ENCODE measurements at places on chromosomes 1 and 21.

- no peak for DNase-seq
These were observed 38.4 kb upstream of the ASB17 start for GRCh38 chr1:75970631-75971030.

DNA sequence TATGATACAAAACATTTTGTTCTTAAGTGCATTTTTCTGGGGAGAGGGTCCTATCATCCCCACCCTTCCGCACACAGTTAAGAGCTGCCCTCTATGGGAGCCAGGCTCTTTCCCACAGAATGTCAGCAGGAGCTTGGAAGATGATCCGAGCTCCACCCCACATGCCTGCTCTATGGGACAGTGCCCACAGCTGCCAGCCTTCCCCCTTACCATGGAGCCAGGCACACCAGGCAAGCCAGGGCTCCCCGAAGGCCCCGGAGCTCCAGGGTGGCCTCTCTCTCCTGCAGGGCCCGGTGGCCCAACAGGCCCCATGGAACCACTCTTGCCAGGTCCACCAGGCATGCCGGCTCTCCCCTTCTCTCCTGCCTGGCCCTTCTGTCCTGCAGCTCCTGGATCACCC lies 10.4 kb upstream of the PEF1 start:
- DNase-seq: no peak

DNA sequence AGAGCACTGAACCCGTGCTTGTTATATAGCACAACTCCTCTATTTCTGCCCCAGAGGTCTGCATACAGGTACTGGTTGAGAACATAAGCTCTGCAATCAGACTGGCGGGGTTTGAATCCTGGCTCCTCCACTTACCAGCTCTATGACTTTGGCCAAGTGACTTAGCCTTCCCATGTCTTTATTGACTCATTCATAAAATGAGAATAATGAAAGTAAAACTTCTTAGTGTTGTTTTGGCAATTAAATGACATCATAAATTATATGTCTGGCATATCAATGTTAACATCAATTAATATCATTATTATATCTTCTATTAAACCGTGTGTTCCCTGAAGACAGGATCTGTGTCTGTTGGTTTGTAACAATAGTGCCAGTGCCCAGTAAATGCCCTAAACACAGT lies 4.3 kb downstream of the INKA2 start:
- DNase-seq: no peak

DNA sequence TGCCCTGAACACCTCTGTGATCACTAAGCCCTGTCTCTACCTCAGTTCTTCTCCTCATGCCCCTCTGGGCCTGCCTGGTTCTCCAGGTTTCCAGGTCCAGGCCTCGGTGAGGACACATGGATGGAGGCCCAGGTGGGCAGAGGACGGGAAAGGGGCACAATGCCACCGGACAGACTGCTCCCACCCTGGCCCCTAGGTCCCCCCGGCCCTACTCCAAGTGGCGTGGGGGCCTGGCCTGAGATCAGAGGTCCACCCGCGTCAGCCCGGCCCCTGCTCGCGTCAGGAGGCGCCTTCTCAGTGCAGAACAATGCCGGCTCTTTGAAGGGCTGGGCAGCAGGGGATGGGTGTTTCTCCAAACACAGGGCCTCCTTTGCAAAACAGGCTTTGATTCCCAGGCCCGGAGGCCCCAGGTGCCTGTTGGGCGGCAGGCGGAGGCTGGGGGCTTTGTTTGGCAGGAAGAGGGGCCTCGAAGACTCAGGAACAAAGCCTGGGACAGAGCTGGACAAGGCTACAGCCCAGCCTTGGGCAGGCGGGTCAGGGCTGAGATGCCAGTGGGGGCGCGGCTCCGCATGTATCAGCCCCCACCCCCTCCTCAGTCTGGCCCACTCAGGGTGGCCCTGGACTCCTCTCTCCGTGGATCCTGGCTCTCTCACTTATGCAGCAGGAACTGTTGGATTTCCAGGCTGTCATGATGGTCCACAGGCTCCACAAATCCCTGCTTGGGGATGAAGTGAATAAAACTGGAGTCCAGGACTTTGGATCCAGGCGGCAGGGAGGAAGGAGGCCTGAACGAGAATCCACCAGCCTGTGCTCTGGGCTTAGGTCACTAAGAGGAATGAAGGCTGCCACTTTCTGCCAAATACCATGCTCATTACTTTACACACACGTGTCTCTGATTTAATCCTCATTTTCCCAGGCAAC lies 77.4 kb upstream of the SLC2A1 start:
- DNase-seq: no peak

DNA sequence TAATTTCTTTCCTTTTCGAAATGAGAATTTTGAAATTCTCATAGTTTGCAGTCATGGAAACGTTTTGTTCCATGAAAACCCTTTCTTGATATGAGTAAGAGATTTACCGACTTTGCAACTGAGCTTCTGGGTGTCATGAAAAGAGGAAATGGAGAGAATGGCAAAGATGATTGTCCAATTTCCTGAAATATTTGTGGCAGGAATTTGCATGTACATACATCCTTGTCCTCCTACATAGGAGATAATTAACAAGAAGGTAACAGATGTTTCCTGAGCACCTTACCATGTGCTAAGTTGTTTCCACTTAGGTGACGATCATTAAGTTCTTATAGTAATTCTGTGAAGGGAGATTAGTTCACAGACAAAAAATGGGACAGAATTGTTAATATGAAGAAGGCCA lies 170.7 kb downstream of the NEGR1 start:
- DNase-seq: no peak

- no peak for DNase-seq
These were observed 688 bp downstream of the SCAMP3 start for GRCh38 chr1:155261493-155261851.

GRCh38 chr1:154481053-154481452 lies 21.0 kb upstream of the TDRD10 start:
- no peak for DNase-seq

DNA sequence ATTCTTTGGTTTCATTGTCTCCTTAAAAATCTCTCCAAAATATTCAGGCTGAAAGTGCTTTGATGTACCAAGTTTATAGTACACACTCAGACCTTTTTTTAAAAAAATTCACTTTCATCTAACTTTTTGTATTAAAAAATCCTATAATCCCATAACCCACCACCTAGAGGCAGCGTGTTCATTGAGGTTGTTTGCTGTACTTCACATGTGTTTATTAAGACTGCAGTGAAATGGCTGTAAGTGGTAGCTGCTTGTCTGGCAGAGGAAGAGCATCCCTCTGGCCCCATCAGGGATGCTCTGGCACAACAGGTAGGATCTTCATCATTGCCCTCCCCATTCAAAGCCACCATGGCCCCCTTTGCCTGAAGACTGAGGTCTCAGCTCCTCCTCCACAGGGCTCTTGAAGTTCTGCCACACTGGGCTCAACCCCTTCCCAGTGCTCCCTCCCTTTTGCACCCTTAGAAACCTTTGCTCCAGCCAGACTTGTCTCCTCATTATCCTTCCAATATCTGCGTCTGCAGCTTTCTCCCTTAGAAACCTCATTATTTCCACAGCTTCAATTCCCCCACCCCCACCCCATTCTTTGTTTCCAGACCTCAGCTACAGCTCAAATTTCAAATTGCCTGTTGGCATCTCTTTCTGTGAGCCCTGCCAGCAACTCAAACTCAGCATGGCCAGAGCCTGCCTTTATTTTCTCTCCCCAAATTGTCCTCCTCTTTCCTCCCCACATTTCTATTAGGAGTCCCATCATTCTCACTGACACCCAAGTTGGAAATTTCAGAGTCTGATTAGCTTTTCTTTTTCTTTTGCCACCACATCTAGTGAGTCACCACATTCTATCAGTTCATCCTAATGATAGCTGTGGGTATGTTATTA lies 369.6 kb upstream of the USP24 start:
- DNase-seq: no peak

- no peak for DNase-seq
These were observed 257.0 kb upstream of the TMEM51 start for GRCh38 chr1:14896381-14897079.

- peak; percentile 80 for DNase-seq
These were observed 96.6 kb downstream of the FGGY start for GRCh38 chr1:59393211-59394180.

DNA sequence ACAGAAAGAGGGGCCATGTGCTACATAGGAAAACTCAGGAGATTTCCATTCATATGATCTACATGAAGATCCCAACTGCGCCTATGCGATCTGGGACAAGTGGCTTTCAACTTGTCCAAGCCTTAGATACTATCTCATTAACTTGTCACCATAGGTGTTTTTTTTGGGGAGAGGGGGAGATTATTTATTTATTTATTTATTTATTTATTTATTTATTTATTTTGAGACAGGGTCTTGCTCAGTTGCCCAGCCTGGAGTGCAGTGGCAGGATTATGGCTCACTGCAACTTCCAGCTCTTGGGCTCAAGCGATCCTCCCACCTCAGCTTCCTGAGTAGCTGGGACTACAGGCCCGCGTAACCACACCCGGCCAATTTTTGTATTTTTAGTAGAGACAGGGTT lies 11.3 kb downstream of the FABP3 start:
- no peak for DNase-seq

DNA sequence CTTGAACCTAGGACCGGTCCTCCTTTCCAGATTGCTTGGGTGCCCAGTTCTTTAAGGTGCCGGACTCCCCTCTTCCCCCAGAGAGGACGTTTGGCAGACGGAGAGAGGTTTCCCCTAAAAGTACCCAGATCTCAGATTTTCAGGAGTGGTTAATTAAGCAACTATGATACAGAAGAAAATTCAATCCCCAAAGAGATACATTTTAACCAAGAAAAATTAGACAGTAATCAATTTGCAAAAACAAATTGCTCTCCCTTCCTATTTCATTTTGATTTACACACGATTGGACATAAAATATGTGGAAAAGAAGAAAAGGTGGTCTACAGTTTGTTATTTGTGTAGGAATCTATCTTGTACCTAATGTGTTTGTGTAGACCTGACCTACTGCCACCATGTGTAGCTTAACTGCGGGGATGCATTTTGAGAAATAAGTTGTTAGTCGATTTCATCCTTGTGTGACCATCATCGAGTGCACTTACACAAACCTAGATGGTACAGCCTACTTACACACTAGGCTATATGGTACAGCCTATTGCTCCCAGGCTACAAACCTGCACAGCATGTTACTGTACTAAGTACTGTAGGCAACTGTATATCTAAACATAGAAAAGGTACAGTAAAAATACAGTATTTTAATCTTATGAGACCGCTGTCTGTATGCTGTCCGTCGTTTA lies 755 bp downstream of the RPAP2 start:
- no peak for DNase-seq

DNA sequence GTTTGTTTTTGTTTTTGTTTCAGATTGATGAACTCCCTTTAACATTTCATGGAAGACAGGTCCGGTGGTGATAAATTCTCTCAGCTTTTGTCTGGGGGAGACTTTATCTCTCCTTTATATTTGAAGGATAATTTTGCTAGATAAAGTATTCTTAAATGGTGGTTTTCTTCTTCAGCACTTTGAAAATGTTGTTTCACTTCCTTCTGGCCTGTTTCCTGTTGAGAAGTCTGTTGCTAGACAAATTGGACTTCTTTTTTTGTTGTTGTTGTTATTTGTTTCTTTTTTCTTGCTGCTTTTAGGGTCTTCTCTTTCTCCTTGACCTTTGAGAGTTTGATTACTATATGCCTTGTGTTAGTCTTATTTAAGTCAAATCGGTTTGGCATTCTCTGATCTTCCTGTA lies 50.8 kb downstream of the CRP start:
- no peak for DNase-seq

- DNase-seq: no peak
These were observed 107.6 kb downstream of the FASLG start for GRCh38 chr1:172766462-172766861.

- DNase-seq: no peak
These were observed 4.1 kb downstream of the C1orf74 start for GRCh38 chr1:209780268-209780667.

GRCh38 chr1:17270891-17271765 lies 22.2 kb downstream of the PADI3 start:
- no peak for DNase-seq

GRCh38 chr1:983798-984475 lies 2.0 kb upstream of the PERM1 start:
- peak; percentile 63 for DNase-seq

GRCh38 chr1:17645068-17645911 lies 105.8 kb downstream of the ARHGEF10L start:
- no peak for DNase-seq

DNA sequence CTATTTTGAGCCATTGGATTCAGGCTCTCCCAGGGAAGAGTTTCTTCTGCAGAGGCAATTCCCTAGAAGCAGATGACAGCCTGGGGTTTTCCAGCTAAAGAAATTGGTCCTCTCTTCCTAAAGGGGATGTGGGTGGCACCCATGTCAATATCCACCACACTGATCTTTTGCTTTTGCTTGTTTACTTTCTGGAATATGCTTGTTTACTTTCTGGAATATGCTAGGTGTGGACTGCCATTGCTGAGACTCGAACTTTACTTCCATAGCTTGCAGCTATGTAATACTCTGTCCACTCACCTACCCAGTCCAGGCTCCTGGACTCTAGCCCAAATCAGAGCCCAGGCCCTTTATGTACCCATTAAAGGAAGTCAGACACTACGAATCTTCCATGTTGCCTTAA lies 92.1 kb upstream of the SMYD2 start:
- no peak for DNase-seq

DNA sequence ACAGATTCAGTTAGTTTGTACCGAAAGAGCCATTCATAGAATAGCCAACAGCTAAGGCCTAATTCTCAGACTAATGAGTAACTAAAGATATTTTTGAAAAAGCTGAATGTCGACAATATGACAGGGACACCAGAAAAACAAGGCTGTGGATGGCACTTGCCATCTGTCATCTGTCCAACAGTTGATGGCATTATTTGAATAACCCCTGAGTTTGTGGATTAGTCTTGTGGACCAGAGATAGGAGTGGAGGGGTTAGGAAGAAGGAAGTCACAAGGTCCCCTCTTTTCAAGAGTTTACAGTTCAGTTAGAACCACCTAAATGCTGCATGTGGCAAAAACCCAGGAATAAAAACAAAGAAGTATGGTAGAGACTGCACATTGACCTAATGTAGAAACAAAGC lies 356.5 kb upstream of the DUSP10 start:
- DNase-seq: no peak

DNA sequence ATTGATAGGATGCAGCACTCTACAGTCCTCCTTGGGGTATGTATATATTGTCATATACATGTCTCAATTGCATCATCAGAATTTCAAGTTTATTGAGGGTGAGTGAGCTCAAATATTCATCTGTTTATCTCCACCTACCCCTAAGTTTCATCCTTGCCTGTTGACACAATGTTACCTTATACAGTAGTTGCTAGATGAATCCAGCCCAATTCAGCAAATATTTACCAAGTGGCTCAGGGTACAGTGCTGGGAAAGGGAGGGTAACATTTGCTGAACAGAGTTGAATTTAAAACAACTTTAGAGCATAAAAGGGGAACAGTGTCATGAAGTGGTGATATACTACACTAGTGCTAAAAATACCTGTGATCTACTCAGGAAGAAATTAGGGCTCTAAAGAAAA lies 14.4 kb downstream of the ELAVL4 start:
- no peak for DNase-seq

DNA sequence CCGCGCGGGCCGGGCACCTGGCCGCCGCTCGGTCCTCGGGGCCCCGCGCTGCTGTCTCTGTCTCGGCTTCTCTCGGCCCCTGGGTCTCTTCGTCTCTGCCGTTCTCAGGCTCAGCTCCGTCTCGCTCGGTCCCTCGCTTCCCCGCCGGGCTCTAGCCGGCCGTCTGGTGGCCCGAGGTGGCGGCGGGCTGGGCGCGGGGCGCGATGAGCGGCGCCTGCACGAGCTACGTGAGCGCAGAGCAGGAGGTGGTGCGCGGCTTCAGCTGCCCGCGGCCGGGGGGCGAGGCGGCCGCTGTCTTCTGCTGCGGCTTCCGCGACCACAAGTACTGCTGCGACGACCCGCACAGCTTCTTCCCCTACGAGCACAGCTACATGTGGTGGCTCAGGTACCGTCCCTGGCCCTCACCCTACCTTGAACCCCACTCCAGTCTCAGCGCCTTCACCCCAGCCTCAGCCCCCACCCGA lies 355 bp downstream of the SHISAL2A start:
- no peak for DNase-seq

All from left cardiac atrium (tissue), 4 donors.